Anterior cingulate cortex (tissue), 58 donors: ENCODE measurements at places on chromosomes 13 and 19.

DNA sequence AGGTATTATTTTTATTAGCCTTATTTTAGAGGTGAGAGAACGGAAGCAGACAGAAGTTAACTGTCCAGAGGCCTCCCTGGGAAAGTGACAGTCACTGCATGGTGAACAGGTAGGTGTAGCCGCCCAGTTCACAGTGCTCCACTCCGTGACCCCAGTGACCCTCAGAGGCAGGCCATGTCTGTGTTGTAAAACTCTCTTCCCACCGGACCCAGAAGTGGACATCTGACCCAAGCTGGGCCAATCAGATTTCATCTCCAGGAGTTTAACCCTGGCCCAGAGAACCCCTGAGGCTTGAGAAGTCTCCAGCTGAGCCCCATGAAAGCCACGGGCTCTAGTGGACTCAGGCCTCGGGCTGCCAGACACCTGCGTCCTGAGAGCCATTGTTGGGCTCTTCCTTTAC, 83.6 kb upstream of the FARP1 start:
- no peak for DNase-seq

DNA sequence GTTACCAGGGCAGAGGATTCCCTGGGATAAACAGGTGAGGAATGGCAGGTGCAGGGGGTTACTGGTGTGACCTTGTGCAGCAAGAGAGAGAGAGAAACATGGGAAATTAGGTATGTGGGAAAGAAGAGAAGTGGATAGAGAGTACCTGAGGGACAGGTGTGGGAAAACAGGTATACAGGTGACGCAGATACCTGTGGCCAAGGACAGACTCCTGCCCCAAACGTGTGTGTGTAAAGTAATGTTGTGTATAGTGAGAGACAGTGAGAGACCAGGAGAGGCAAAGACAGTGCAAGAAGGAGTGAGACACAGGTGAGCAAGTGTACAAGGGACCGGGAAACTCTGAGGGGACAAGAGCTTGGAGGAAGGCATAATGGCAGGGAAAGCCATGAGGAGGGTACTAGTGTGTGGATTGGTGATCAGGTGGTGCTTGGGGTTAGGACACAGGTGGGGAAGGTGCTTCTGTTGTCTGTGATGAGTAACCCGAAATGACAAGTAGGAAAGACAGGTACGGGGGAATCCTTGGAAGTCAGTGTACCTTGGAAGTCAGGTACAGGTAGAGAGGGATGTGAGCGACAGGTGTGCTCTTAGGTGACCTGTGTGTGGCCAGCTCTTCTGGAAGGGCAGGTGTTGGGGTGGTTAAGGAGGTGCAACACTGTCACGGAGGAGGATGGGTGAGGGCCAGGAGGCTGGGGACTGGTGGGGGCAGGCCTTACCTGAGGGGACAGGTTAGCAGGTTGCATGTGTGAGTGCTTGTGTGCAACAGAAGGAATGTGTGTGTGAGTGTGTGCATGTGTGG, 2.8 kb downstream of the ERFL start:
- no peak for DNase-seq

- DNase-seq = no peak
Measured at GRCh38 chr13:21546372-21546771, 57.6 kb downstream of the MICU2 start.

DNA sequence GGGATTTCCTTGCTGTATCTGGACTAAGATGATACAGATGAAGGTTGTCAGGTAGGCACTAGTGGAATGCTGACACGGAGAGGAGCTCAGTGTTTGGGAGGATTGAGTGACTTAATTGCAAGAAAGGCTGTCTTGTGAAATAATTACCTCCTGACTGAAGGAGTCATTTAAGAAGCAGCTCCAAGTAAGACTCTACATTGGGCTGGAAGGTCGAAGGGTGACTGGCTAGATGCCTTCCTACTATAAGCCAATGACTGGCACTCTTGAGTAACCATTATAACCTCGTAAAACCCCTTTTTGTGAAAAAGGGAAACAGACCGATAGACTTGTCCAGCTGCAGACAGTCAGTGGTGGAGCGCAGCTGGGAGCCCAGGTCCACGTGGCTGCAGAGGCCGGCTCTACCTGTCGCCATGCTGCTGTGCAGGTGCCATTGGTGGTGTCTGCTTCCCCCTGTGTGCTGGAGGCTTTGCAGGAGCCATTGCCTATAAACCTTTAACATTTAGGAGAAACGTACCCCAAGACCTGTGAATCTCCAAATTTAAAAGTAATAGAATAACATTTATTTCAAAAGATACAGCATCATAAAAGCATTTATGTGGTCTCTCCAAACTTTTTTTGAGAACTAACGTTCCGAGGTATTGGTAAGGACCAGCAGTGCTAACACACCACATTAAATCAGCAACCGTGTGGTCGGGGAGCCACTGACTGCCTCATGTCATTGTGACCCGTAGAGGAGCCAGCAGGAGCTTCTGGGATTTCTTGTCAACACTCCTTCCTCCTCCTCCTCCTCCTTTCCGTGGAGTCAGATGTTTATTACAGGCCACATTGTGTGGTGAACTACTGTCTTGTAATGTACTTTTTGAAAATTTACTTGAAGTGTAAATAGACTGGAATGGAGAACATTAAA, 80.4 kb upstream of the TEX29 start:
- no peak for DNase-seq

- no peak for DNase-seq
Measured at GRCh38 chr19:32688311-32688710, 3.3 kb upstream of the NUDT19 start.

- no peak for DNase-seq
Measured at GRCh38 chr19:4052114-4052992, 14.3 kb downstream of the ZBTB7A start.

DNA sequence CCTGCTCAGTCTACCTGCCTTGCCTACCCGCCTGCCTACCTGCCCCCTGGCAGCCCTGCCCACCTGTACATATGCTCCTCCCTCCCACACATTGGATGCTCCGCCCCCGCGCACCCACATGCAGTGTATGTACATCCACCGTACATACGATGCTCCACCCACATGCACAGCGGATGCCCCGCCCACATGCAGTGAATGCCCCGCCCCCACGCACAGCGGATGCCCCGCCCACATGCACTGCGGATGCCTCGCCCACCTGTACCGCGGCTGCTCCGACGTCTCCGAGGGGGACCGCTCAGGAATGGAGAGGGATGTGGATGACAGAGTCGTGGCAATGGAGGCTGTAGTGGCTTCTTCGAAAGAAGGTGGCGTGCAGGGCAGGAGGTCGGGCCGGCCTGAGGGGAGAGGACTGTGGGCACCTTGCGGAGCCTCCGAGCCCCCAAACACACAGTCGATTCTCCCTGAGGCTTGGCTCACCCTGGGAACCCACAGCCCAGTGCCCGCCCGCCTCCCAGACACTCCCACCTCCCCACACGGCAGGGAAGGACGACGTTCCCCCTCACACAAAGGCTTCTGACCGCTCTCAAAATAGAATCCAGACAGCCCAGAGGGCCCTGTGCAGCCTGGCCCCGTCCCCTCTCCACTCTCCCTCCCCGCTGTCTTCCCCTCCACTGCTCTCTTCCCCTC, 16.5 kb upstream of the CACTIN start:
- no peak for DNase-seq

DNA sequence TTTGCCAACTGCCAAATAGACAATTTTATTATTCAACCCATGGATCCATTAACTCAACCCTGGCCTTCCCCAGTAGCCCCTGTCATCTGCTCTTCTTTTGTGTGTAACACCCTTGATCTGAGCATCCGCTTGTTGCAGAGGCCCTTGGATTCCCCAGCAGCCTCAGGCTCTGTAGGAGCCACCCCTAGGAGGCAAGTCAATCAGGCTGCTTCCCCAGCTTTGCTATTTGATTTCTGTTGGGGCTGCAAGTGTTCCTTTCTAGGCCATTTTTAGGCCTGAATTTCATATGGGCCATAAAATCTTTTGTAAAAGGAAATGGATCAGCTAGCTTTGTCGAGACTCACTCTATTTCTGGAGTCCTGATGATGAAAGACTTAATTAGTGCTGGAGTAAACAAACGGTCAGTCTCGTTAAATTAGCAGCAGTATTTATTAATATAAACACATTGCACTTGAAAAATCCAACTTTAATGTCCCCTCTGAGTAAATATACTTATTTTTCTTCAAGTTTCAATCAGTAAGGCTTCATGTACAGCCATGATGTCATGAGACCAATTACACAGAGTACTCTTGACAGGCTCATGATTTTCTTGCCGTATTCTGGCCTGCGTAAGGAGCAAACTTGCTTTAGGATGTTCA, 105.3 kb downstream of the RGCC start:
- DNase-seq = no peak

- DNase-seq = no peak
Measured at GRCh38 chr13:77139306-77139705, 112.3 kb upstream of the FBXL3 start.

- no peak for DNase-seq
Measured at GRCh38 chr13:27595055-27595811, 25.1 kb downstream of the LNX2 start.

DNA sequence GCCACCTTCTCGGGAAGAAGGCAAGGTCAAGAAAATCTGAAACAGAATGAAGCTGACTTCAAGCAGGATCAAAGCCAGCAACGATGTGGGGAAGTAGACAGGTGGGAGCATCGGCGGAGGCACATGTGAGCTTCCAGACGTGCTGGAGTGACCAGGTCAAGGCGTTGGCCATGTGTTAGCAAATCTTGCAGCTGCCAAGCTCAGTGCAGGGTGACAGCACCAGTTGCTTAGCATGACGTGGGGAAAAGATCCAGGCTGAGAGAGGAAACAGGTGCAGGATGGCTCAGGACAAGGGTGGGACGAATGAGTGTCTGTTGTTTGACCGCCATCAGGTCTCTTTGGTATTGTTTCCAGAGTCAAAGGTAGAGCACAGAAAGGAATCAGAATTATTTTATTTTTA, 92.3 kb downstream of the TNFSF13B start:
- DNase-seq = no peak

DNA sequence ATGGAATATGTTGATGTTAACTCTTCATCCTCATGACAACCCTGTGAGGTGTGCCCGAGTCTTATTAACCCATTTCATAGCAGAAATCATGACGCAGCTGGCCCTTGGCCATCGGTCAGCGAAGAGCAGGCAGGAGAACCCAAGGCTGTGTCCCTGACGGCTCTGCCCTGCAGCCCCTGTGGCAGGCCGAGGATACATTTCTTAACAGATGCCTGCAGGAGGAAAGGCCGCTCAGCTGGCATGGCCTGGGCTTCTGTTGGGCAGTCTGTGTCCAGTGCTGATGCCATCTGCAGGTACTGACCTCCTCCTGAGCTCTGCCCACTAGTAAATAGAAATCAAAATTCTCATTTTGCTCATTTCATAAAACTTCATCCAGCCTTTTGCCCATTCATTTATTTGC, 35.4 kb upstream of the MCF2L start:
- no peak for DNase-seq

DNA sequence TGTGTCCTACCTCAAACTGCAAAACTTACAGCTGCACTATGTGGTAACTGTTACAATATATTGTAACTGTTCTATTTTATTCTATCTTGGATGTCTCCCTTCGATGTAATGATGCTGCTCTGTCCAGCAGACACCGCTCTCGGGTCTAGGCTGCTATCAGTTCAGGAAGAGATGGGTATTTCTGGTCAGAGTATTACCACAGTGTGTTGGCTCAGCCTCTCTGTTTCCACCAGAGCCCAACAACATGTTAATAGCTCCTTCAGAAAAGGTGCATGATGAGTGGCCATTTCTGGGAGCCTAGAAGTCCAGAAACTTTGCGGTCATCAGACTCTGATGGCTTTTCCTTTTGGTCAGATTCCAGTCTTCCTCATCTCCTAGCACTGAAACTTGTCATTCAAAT, 35.9 kb upstream of the IGFL1 start:
- DNase-seq = no peak

DNA sequence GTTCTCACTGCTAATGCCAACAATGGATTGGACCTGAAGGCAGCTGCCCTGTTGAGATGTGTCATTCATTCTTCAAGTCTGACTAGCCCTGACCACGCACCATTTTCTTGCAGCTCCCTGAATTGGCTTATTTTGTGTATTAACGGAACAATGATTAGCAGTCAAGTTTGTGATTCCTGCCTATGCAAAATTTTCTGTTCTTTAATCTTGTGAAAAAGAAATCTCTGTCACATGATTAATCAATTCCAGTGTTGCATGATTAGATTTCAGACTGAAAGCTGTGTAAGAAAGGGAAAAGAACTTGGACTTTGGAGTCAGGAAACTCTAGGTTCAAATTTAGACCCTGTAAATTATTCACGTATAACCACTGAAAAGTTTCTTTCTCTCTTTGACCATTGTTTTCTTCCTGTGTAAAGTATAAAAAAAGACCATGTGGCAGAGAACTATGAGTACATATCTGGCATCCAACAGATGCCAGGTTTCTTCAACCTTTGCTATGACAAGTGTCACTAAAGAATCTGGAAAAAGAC, 64.5 kb upstream of the SLC10A2 start:
- DNase-seq = no peak

- DNase-seq = no peak
Measured at GRCh38 chr13:106349080-106349931, 186.2 kb downstream of the EFNB2 start.

DNA sequence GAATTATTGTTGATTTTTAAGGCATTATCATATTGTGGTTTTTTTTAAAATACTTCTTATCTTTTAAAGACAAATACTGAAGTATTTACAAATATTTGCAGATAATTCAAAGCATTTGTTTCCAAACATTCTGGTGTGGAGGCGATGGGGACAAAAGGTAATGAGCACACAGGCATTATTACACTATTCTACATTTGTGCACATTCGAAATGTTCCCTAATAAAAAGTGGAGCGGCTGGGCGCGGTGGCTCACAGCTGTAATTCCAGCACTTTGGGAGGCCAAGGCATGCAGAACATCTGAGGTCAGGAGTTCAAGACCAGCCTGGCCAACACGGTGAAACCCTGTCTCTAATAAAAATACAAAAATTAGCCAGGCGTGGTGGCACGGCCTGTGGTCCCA, 133.4 kb downstream of the FOXO1 start:
- no peak for DNase-seq

DNA sequence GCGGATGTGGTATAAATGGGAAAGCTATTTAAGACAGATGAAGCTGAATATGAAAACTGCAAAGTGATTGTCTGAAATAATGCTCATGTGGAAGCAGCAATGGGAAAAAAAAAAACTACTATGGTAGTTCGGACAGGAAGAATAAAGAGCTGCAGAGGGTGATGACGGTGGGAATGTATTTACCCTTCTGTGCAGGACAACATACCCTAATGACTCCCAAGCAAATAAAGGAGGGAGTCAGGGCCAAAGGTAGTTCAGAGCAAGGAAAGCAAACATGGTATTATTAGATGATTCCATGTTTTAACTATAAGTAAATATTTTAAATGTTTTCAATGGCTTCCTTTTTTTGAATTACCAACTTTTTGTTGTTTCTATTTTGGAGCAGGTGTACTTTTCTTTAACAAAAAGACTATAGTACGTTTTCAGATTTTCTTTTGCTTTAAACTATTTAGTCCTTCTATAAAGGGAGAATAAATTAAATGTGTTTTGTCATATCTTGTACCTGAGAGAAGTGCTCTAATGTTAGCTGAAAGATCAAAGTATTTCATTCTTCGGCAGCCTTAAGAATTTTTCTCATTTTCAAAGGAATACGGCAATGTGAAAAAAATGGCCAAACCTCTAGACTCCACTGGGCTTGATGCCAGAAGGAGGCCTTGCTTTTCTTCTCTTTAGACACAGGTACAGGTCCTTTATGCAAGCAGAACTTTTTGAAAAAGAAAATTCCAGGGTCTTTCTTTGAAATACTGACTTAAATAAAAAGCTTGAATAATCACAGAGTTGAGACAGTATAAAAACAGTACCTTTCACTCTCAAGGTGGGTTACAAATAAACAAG, 67.8 kb upstream of the ZDHHC20 start:
- no peak for DNase-seq
